ENCODE measurements at places on chromosomes 6 and 20.
A peak's percentile ranks its signal among the peaks of the same experiment; 100 is the strongest.

- DNase-seq, result no peak
Observed at GRCh38 chr6:98877250-98877649, 42.9 kb downstream of the POU3F2 start.

DNA sequence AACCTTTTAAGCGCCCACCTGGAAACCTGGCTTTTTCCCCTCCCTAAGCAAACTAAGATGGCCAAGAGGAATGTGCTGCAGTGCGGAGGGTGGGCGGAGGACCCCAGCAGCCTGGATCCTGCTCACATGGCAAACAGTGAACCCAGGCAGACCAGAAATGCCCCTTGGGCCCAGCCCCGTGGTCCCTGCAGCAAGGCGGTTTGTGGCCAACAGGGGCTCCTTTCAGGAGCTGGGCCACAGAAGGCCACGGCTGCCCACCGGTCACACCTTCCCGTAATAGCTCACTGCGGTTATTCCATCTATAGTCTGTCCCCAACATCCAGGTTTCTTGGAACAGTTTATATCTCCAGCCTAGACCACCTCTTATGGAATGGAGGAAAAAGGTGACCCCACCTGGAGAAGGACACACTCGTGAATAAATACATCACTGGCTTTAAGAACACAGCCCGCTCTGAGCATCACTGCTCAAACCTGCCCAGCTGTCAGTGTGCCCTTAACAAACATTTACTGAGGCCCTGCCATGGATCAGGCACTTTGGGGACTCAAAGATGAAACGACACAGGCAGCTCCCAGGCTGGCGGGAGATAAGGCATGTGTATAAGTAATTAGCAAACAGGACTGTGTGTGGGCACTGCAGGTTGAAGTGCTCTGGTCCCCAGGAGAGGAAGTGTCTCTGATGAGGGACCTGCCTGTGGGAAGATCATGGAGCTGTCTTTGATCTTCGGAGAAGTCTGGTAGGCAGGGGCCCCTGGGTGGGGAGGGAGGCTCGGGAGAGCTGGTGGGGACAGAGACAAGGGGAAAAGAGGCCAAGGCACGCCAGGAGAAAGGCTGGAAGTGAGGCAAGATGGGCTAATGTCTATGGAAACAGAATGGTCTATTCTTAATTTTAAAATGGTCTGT lies 3.2 kb upstream of the TUBB1 start:
- DNase-seq, result no peak

DNA sequence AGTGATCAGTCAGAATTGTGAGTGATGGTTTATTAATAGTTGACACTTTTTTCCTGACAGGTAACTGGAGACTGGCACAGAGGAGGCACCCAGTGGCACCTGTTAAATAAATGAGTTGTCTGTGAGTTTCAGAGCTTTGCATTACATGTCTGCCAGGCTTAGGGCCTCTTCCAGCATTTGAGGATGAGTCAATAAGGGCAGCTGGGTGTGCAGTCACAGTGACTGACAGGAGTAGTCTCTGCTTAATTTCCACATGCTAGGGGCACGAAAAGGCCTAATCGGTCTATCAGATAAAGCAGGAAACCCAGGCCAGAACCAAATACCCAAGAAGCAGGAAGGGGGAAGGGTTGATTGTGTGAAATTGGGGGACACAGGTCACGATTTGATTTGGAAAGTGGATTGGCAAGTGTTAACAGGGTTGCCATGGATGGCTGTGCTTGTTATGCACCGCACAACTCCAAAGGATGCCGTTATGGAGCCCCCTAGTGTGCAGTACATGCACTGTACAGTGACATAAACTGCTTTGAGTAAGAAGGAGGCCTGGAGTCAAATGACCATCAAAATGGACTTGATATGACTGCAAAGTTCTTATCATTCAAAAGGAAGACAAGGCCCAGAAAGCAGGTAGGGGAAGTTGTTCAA lies 111.9 kb upstream of the GGTLC1 start:
- DNase-seq, result peak; percentile 15

DNA sequence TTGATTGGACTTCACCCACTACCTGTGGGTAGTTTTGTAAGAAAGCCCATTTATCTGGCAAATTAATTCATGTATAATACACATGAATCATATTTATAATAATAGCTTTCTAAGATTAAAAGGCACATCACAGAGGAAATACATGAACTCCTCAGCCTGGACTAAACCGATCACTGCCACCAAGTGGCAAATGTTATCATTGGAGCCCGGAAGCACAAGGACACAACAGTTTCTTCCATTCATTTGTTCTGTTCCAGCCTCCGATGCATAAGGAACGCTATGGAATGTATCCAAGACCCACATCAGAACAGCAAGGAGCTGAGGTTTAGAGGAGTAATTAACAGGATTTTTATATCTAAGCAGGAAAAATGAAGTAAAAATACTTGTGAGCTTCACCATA lies 13.9 kb upstream of the IPCEF1 start:
- DNase-seq, result no peak

GRCh38 chr6:7445101-7445500 lies 55.5 kb downstream of the RIOK1 start:
- DNase-seq, result no peak

- DNase-seq, result no peak
Observed at GRCh38 chr20:14745830-14746229, 408.4 kb upstream of the FLRT3 start.

DNA sequence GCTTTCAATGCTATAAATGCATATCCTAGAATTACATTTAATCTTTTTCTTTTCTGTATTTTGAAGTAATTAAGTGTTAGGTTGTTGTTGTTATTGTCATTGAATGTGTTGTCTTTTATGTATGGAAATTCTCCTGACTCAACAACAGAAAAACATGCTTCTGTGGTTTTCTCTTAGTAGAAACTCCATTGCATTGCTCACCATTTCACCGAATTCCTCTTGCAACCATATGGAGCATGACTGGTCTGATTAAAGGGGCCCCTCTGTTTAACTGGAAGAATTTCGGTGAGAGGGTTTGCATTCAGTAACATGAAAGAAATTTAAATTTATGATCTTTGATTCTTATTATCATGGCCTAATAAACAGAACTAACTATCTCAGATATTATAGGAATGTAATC lies 454.3 kb upstream of the JARID2 start:
- no peak for DNase-seq

DNA sequence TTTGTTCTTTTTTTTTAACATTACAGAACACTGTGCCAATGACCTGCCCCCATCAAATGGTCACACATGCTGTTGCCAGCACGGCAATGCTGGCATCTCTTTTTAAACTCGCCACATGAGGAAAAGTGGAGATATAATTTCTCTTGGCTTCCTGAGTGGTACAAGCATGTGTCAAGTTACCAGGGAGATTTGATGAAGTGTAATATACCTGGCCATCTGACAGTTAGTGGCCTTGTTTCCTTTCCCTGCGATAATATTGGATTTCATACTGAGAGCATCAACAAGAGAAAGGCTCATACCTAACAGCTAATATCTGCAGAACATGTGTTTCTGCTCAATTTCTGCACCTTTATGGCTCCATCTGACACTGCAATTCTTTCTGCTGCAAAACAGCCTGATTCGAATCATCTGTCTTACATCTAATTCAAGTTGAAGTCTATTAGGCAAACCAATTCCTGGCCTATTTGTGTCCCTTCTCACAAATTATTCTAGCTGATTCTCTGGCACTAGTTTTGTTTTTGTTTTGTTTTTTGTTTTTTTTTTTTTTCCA lies 519.5 kb downstream of the PREX1 start:
- no peak for DNase-seq

GRCh38 chr20:8875586-8875985 lies 193.3 kb upstream of the PLCB4 start:
- no peak for DNase-seq

GRCh38 chr20:62646851-62647520 lies 4.7 kb downstream of the SLCO4A1 start:
- no peak for DNase-seq

- DNase-seq, result no peak
Observed at GRCh38 chr6:313087-313486, 20.8 kb downstream of the DUSP22 start.

GRCh38 chr6:135796643-135797305 lies 54.7 kb upstream of the PDE7B start:
- DNase-seq, result no peak

- no peak for DNase-seq
Observed at GRCh38 chr20:62406635-62407176, 379 bp downstream of the CABLES2 start.

GRCh38 chr20:884983-885952 lies 30.9 kb downstream of the ANGPT4 start:
- DNase-seq, result peak; percentile 29

DNA sequence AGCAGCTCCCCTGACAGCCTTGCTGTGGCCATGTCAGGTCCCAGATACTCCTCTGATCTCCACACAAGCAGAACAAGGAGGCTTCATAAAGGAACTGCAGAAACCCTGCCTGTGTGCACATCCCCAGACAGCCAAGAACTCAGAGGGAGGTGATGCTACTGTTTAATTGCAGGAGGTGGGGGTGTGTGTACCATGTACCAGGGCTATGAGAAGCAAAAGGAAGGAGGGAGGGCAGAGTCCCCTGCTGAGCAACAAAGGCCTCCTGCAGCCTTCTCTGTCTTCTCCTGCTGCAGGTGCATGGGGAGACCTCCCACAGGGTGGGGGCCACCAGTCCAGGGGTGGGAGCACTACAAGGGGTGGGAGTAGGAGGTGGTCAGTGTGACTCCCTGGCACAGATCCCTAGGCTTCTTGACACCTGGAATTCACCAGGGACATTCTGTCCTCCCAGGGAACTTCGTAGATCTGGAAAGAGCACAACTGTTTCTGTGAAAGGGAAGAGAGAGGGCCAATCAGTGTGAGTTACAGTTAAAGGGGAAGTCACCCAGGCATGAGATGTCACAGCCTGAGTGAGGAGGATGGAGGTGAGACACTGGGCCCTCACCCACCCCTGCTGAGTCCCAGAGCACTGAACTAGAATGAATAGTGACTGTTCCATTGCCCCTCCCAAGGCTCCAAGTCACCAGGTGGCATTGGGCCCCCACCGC lies 2.8 kb downstream of the CST2 start:
- DNase-seq, result no peak

DNA sequence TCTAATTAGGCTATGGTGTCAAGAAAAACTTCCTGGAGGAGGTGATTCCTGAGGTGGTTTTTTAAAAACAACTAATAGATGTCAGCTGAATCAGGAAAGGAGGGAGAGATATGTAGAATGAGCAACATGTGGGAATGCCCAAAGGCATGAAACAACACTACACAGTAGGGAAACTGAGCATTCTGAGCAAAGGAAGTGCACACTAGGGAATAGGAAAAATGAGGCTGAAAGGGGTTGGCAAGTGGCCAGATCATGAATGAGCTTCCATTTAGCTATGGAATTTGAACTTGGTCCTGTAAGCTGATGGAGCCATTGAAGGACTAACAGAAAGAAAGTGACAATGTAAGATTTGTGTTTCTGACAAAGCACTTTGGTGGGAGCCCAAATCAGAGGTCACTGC lies 16.9 kb upstream of the SLC35F1 start:
- DNase-seq, result no peak

- DNase-seq, result no peak
Observed at GRCh38 chr6:146925846-146926245, 278.4 kb upstream of the STXBP5 start.

DNA sequence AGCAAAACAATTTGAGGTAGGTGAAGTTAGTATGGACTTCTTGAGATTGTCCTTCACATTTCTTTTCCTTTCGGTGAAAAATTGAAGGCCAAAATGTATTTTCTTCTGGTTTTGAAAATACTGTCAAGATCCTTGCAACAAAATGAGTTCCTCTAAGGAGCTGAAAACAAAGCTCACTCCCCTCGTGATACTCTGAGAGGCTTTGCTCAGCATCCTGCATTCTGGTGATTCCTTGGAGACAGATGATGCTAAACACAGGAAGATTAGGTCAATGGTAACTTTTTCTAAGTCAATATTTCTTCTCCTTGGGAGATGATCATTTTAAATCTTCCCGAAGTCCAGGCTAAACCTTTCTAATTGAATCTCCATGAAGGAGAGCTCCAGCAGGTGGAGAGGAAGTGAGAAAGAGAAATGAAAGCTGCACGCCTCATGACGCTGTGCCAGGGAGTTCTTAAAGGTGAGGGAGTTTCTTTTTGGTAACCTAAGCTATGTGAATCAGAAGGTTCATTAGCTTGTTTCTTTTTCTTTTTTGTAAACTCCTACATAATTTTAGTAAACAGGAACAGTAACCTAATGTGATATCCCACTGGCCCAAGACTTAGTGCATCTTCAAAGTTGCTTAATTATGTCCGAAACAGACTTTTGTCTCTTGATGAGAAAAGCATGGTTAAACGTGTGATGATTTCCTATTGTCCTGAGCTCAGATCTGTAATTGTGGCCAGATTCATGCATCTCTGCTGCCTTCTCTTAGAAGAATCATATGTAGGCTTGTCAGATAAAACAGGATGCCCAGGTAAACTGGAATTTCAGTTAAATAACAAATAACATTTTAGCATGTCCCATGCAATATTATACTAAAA lies 15.0 kb downstream of the ESR1 start:
- no peak for DNase-seq

- no peak for DNase-seq
Observed at GRCh38 chr6:105793130-105793529, 293.0 kb upstream of the PRDM1 start.

GRCh38 chr20:58697201-58697866 lies 4.7 kb downstream of the NPEPL1 start:
- DNase-seq, result no peak

DNA sequence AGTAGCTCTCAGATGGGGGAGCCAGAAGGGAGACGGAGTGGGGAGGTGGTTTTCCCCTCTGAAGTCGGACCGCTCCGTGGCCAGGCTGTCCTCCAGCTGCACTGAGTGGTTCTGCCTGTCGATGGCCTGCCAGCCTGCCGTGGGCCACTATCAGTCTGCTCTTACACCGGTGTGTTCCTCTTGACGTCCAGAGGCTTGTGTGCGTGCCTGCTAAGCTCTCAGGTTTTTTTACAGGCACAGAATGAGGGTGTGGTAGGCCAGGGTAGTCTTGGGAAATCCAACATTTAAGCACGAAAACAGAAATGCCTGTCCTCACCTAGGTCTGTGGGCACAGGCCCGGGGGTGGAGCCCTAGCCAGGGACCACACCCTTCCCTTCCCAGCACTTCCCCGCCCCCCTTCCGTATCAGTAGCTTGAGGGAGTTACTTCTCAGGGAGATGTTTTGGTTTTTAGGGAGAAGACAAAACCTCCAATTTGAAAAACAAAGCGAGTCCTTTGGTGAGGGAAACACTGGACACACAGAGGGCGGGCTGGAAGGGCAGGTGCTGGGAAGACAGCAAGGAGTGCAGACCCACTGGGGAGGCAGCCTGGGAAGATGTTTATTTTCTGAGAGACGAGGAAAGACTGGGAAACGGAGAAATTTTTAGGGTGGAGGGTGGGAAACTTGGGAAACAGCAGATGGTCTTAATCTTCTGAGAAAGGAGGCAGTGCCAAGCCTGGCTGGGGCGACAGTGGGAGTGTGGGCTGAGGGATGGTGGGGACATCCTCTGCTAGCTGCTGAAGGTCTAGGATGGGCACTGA lies 106.5 kb downstream of the LY86 start:
- no peak for DNase-seq

DNA sequence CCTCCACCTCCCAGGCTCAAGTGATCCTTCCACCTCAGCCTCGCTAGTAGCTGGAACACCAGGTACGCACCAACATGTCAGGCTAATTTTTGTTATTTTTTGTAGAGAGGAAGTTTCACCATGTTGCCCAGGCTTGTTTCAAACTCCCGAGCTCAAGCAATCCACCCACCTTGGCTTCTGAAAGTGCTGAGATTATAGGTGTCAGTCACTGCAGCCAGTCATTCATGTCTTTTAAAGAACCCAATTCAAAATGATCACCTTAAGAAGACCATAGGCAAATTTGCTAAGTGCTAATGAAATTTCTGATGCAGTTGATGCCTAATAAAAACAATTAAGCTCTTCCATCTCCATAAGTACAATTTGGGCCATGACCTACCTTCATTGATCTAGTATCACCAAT lies 2.6 kb upstream of the VNN2 start:
- no peak for DNase-seq

GRCh38 chr20:40323361-40323794 lies 365.7 kb downstream of the MAFB start:
- DNase-seq, result no peak
